ENCODE measurements at places on chromosomes 6 and 20. TPM values are rescaled to one million over a fixed set of nuclear protein-coding genes. Genes with fewer than 3 reads are reported as not detected.

The CDH26 gene
- total RNA-seq, result not detected

DNA sequence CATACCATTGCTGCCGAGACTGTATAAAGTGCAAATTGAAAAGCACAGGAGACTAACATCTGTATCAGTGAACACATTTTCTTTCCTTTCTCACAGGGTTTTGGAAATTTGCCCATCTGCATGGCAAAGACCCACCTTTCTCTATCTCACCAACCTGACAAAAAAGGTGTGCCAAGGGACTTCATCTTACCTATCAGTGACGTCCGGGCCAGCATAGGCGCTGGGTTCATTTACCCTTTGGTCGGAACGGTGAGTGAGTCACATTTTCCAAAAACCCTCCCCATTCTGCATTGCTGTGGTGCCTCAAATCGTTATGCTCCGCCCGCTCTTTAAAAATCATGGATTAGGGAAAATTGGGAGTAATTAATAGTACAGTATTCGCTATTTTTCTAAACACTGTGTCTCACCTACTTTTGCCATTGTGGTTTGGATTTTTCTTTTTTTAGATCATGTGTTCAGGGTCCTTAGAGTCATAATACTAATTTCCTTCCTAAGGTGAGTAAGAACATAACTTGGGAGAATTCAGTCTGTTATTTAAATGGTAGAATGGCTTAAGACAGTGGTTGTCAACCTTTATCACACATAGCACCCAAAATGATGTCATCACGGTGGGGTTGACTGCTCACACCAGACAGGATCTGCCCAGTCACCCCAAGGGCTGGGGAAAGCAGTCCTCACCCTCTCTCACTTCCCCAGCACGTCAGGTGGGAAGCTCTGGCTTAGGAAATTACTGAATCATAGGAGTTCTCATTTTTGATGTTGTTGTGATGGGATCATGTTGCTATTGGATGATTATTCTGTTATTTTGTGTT, 171.6 kb downstream of the MTHFD1L start:
- DNase-seq, result no peak

- no peak for DNase-seq
Observed at GRCh38 chr6:15593798-15594197, 69.0 kb downstream of the DTNBP1 start.

DNA sequence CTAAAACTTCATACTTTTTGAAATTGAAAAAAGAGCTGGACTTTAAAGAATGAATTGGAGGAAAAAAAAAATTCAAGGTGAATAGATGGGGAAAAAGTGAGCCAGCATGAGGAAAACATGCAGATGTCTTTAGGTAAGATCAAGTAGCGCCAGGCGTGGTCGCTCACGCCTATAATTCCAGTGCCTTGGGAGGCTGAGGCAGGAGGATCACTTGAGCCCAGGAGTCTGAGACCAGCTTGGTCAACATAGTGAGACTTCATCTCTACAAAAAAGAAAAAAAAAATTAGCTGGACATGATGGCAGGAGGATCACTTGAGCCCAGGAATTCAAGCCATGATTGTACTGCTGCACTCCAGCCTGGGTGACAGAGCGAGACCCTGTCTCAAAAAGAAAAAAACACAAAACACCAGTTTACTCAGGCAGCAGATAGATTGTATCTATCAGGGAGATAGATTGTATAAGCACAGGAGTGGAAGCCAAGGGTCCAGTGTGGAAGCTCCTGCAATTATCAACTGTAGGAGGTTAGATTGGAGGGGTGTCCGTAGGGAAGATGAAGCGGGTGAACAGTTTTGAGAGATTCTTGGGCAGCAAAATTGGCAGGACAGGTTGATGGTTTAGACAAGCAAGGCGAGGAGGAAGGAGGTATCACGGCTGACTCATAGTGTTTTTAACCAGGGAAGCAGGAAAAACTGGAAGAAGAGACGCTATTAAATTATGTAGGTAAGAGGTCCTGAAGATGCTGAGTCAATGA, 97.6 kb upstream of the ZNF217 start:
- DNase-seq, result no peak

All from uterus (tissue), 4 donors.